ENCODE measurements at places on chromosomes 16 and 17. TPM values are rescaled to one million over a fixed set of nuclear protein-coding genes. Genes with fewer than 3 reads are reported as not detected.

The ABAT gene
- 139 TPM for total RNA-seq

The KRT10 gene
- total RNA-seq: 2.4 TPM

The ABCA10 gene
- 5.2 TPM for total RNA-seq

The EMP2 gene
- total RNA-seq: 8.4 TPM

The SDR42E1 gene
- total RNA-seq: 0.82 TPM

The ZP2 gene
- 0.64 TPM for total RNA-seq

The NLRC3 gene
- total RNA-seq: 0.73 TPM

The NPIPA7 gene
- total RNA-seq: 4.2 TPM

The SYCE1L gene
- total RNA-seq: 0.73 TPM

The NPIPB6 gene
- 3.0 TPM for total RNA-seq

The NOG gene
- 6.9 TPM for total RNA-seq

The CPSF4L gene
- total RNA-seq: not detected

The TBKBP1 gene
- 10.5 TPM for total RNA-seq

The CMTM4 gene
- total RNA-seq: 39.0 TPM

The CD300C gene
- not detected for total RNA-seq

The KRT39 gene
- total RNA-seq: not detected

The CLCN7 gene
- total RNA-seq: 37.5 TPM

The DHRS7C gene
- total RNA-seq: not detected

The OTOP2 gene
- not detected for total RNA-seq

The SULT1A3 gene
- total RNA-seq: 3.6 TPM

The ARRB2 gene
- total RNA-seq: 20.7 TPM

The CES5A gene
- total RNA-seq: 0.18 TPM

The TBC1D3G gene
- not detected for total RNA-seq

The TUBB3 gene
- total RNA-seq: 832 TPM

Measured in cerebellum (tissue), 4 donors.